ENCODE measurements at places on chromosomes 1 and 21. TPM values are rescaled to one million over a fixed set of nuclear protein-coding genes. Genes with fewer than 3 reads are reported as not detected.

TRIM58 gene
- total RNA-seq, result 0.09 TPM

DNM3 gene
- total RNA-seq, result 2.0 TPM

CRYZ gene
- 31.4 TPM for total RNA-seq

CNR2 gene
- total RNA-seq, result under 0.01 TPM
